ENCODE measurements at places on chromosomes 11 and 22.

DNA sequence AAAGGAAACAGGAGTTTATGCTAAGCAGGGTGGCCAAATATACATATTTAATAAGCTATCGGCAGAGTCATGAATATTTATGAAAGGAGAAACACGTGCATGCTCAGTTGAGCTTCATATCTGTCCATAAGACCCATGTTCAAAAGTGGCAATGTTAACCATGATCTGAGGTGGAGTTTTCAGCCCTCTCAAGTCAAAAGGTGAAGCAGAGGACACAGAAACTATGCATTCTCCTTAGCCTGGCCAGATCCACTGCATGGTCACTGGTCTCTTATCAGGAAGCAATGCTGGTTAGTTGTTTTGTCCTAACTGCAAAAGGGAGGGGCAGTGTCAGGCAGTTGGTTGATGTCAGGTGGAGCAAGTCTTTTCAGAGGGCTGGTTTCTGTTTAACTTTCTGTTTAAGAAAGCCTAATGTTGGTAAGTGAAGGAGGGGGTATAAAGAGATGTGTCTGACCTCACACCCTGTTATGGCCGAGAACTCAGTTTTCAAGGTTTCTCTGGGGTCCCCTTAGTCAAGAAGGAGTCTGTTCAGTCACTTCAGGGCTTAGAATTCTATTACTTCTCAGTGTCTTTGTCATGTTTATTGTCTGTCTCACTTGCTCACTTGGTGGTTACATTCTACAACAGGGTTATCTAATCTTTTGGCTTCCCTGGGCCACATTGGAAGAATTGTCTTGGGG is 5.5 kb upstream of the SELENOH start:
- DNase-seq = no peak

GRCh38 chr22:42281706-42282251 is 11.3 kb upstream of the TCF20 start:
- DNase-seq = no peak

- no peak for DNase-seq
Measured at GRCh38 chr11:103547691-103548090, 438.5 kb downstream of the DYNC2H1 start.

DNA sequence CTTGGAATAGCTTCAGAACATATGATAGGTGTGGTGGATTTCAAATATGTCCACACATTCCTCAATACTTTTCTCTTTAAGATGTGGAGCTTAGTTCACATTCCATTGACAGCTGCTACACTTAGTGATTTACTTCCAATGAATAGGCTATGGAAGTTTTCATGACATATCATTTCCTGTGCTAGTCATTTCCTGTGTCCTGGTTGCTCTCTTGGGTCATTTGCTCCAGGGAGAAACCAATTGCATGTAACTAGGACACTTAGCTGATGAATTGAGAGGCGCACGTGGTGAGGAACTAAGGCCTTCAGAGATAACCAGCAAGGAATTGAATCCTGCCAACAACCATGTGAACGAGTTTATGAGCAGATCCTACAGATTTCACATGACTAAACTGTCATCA is 120.9 kb downstream of the SLC17A6 start:
- DNase-seq = no peak

- no peak for DNase-seq
Measured at GRCh38 chr11:133811850-133812685, 33.2 kb downstream of the SPATA19 start.
